ENCODE measurements at places on chromosomes 11 and 22.

- no peak for DNase-seq
Measured at GRCh38 chr22:49192180-49192856, 635.4 kb downstream of the BRD1 start.

GRCh38 chr22:17641269-17641668 lies 2.7 kb downstream of the BCL2L13 start:
- DNase-seq = no peak

GRCh38 chr22:42879371-42880021 lies 22.4 kb upstream of the ARFGAP3 start:
- DNase-seq = no peak

DNA sequence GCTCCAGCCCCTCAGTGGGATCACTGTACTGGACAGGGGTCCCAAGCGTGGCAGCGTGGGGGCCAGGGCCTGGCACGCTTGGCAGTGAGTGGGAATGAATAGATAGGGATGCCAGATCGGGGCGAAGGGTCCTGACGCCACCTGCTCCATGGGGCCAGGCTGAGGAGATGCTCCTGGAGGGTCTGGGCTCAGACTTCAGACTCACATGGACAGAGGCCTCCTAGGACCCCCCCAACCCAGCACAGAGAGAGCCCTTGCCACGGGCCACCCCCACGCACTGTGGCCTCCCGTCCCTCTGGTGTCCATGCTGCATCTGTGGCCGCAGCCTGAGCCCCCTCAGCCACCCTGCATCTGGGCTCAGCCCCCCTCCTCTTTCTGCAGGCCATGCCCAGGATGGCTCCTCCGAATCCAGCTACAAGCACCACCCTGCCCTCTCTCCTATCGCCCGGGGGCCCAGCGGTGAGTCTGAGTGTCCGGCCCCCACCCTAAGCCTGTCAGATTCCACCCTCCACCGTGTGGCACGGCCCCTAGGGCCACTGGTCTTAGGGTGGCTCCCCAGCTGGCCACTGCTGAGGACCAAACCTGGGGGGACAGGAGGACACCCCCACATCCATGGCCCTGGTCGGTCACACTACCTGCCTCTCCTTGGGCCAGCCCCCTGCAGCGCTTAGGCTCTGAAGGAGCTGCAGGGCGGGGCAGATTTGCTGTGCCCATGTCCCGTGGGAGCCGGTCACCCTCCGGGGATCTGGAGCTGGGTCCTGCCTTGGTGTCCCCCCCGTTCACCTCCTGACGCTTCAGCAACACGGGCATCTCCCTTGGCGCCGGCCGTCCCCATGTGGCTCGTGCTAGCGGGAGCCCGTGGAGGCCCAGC lies 2.7 kb downstream of the MUC5AC start:
- no peak for DNase-seq

GRCh38 chr22:30337461-30337778 lies 10.7 kb upstream of the TBC1D10A start:
- DNase-seq = no peak

- DNase-seq = no peak
Measured at GRCh38 chr22:26259510-26259909, 90.2 kb downstream of the SEZ6L start.

- DNase-seq = no peak
Measured at GRCh38 chr11:87315229-87315628, 277.5 kb downstream of the TMEM135 start.

DNA sequence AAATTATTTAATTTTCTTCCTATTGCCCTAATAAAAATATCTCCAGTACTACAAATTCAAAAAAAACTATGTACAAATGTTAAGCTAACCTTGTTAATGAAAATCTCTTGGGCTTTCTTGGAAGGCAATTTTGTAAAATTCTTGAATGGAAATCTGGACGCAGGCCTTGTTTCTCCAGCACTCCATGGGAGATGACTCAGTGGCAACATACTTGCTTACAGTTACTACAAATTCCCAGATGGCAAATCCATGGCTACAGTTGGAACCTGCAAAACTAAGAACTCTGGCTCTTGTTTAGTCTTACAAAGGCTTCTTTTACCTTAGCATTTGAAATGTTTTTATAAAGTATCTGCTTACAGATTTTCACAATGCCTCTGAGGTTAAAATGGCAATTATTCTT lies 725.2 kb downstream of the DLG2 start:
- no peak for DNase-seq

GRCh38 chr11:100789500-100789899 lies 102.4 kb downstream of the ARHGAP42 start:
- no peak for DNase-seq
